Vein endothelial cell (primary cell): ENCODE measurements at places on chromosomes 5 and 9. TPM values are rescaled to one million over a fixed set of nuclear protein-coding genes. Genes with fewer than 3 reads are reported as not detected.

CFAP77 gene
- total RNA-seq, result 0.19 and 0.65 TPM in 2 replicates

GLIPR2 gene
- total RNA-seq, result 15.2 and 37.2 TPM in 2 replicates

FOXI1 gene
- under 0.01 TPM in 1 of 2 replicates, not detected in the other for total RNA-seq

SLC28A3 gene
- not detected in 2 replicates for total RNA-seq

CNTNAP3 gene
- 87.5 and 102 TPM in 2 replicates for total RNA-seq

MOB3B gene
- total RNA-seq, result 0.48 and 0.65 TPM in 2 replicates

APBA1 gene
- total RNA-seq, result 10.5 and 22.5 TPM in 2 replicates

SLC6A18 gene
- not detected in 2 replicates for total RNA-seq

SLC24A2 gene
- total RNA-seq, result not detected in 2 replicates

PRR7 gene
- 10.3 and 21.2 TPM in 2 replicates for total RNA-seq

TMC1 gene
- total RNA-seq, result 0.33 and 0.67 TPM in 2 replicates

RNF145 gene
- total RNA-seq, result 32.3 and 34.7 TPM in 2 replicates
